ENCODE measurements at places on chromosomes 4 and X.
A peak's percentile ranks its signal among the peaks of the same experiment; 100 is the strongest.

- DNase-seq = no peak
These were observed 128.4 kb upstream of the TBL1X start for GRCh38 chrX:9336456-9336855.

- no peak for DNase-seq
These were observed 105.9 kb upstream of the ADRA2C start for GRCh38 chr4:3660086-3660927.

DNA sequence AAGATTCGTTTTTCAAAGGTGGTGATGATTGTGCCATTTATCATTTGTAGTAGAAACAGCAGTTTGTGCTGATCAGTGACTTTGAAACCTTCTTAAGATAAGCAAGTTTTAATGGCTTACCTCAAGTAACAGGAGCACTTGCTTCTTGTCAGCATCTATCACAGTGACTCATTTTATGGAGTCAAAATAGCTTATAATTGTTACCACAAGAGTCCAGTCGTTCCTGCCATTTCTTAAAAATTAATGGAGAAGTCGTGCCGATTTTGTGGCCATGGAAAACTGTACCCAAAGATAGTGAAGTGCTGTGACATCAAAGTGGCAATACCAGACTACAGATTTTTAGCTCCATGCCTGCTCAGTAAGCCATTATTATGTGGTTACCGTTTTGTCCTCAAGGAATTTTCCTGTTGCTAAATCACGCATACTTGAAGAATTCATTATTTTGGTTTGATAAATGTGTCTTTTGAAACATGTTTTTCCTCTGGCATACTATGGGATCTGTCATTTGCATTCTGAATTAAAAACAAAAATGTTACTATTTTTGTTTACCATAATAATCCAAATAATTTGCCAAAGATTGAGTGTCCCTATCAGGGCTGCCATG, 129.9 kb downstream of the CBR4 start:
- no peak for DNase-seq

DNA sequence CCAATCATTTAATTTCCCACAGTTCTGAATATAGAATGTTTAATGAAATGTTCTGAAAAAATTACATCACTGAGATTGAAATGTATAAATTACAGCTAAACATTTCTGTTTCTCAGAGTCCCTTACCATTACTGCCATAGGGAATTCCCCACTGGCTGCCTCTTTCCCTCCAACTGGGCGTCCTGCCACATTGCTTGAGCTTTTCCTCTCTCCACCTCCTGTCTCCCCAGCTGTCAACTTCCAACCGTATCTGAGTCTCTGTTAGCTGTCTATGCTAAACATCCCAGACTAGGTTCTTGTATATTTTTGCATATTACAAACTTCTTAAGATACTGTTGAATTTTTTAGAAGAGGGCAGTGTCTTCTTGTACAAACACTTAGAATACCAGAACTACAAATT, 407.3 kb upstream of the SLIT2 start:
- DNase-seq = no peak

DNA sequence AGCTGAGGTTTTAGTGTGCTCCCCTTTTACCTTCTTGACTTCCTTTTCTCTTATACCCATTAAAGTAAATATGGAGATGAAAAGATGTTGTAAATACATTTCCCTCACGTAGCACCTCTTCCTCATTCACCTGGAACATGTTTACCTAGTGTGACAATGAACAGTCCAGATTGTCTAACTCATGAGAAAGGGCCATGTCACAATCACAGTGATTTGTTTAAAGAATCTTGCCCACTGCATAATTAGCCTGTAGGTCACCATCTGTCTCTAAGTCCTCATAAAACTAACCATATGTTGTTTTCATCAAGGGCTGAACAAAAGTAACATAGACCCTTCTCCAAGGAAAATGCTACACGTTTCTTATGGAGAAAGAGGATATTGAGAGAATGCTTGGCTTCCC, 85.7 kb downstream of the TSPAN5 start:
- no peak for DNase-seq

GRCh38 chrX:13778916-13779315, 38.0 kb downstream of the GPM6B start:
- peak; percentile 5 for DNase-seq

- DNase-seq = no peak
These were observed 152.7 kb downstream of the FSTL5 start for GRCh38 chr4:162011089-162011488.

- no peak for DNase-seq
These were observed 22.6 kb downstream of the FGFRL1 start for GRCh38 chr4:1033840-1034551.

- no peak for DNase-seq
These were observed 247.4 kb upstream of the GIMD1 start for GRCh38 chr4:106615961-106616360.

DNA sequence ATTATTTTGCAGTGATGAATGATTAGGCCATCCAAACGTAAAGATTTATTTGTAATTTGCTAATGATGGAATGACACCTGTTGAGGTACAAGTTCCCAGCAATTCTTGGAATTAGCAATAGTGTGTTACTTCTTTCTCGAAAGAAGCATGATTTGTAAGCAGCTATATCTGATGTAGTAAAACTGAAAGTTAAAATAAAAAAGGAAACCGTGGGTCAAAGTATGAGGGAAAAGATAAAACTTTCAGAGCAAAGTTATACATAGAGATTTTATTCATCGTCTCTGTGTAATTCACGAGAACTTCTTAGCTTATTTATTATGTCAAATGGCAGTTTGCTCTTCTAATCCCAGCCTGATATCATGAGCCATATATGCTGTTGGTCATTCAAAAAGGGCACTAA, 59.0 kb downstream of the NFKB1 start:
- no peak for DNase-seq

- DNase-seq = peak; percentile 59
These were observed at the start of gene SORCS2 for GRCh38 chr4:7192252-7193029. Gene SORCS2, plus strand, starts transcription at chr4:7192538.

DNA sequence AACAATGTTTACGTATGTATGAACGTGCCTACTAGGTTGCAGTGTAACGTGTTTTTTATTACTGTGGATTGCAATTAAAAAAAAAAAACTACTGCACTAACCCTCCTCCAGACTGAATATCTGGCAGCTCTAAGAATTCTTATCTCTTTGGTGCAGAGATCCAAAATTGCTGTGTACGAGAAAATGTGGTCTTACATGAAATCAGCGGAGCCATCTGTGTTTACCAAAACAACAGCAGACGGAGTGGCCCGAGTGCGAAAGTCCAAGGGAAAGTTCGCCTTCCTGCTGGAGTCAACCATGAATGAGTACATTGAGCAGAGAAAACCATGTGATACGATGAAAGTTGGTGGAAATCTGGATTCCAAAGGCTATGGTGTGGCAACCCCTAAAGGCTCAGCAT, 268.1 kb downstream of the THOC2 start:
- no peak for DNase-seq

GRCh38 chr4:26179316-26179760, 141.5 kb upstream of the RBPJ start:
- DNase-seq = peak; percentile 28

DNA sequence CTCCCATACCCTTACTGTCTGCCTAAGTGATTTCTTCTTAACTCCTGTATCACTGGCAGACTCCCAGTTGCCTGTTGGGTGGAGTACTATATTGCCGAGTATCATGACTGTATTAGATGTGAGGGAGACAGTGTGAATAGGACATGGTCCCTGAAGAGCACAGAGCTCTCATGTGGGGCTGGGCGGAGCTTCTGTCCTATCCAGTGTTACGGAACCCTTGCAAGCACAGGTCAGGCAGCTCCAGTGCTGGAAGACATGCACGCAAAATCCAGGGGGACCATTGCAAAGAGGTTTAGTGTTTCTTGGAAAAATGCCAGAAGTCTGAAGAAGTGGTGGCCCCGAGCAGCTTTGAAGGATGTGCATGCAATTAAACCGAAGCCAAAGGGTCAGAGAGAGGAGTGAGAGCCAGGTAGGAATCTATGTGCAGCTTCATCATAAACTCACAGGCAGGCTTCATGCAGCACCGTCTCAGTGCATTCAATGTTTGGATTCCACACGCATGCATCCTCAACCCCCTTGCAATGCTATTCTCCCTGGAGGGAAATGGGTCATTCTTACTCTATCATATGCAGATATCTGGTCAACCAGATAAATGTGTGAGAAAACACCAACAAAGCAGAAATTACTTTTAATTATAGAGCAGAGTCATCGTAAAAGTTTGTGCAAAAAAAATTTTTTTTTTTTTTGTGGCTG, 49.7 kb upstream of the DHRSX start:
- no peak for DNase-seq

DNA sequence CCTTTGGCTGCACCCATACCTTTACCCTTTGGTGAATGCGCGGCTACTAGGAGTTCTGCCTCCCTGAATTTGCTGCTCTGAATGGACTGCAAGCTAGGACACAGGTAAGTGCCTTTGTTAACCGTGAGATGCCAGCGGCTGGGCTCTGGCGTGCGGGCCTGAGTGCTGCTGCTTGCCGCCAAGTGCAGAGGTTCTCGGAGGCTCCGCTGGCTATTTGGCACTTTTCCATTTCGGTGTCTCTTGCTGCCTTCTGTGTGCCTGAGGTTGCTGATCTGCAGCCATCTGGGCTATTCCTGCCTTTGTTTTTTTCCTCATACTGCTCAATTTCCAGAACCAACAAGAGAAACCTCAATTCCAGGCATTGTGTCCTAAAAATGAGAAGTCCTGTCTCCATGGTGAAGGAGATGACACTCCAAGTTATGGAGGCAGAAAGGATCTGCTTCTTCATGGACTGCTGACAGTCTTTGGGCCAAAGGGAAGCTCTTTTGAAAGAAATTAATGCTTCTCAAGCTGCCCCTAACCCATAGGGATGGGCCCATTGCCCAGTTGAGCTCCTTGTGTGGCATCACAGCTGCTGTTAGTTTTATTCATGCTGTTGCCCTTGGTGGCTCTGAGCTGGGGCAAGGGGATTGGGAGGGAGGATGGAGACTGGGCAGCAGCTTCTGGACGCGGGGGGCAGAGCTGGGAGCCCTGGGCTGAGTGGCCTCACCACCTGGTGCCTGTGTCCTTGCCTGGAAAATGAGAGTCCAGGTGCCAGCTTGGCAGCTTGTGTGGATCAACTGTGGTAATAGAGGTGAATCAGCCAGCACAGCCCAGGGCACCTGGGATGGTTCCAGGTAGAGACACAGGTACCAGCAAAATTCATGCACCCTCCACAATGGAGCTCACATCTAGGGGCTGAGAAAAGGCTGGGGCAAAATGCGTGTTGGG, 3.8 kb upstream of the TBC1D14 start:
- DNase-seq = no peak

GRCh38 chr4:79049840-79050540, 110.8 kb upstream of the PAQR3 start:
- DNase-seq = no peak

DNA sequence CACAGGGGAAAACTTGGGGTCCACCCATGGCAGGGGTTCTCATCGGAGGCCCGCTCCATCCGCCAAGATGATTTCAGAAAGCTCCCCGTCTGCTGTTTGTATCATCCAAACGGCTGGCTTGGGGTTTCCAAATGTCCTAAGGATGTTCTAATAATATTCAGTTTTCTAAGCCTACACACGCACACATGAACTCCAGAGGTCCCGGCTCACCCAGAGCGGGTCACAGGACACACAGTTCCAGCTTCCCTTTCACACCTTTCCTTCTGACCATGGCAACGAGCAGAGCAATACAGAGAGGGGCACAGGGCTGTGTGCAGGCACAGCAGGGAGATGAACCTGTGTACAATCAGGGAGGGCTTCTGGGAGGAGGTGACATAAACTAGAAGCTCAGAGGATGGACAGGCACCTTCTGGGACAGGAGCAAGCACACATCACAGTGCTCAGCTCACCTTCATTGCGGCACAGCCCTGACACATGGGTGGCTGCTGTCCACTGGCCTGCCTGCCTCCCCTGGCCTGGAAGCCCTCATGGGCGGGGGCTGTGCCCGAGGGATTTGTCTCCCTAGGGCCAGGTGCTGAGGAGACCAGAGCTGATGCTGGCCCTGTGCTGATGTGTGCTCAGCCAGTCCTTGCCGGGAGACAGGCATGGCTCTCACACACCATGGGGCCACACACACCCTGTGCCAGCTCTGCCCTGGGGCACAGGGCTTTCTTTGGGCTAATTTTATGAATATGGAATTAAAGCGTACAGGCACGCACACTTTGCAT, 44.8 kb downstream of the ABLIM2 start:
- DNase-seq = no peak

DNA sequence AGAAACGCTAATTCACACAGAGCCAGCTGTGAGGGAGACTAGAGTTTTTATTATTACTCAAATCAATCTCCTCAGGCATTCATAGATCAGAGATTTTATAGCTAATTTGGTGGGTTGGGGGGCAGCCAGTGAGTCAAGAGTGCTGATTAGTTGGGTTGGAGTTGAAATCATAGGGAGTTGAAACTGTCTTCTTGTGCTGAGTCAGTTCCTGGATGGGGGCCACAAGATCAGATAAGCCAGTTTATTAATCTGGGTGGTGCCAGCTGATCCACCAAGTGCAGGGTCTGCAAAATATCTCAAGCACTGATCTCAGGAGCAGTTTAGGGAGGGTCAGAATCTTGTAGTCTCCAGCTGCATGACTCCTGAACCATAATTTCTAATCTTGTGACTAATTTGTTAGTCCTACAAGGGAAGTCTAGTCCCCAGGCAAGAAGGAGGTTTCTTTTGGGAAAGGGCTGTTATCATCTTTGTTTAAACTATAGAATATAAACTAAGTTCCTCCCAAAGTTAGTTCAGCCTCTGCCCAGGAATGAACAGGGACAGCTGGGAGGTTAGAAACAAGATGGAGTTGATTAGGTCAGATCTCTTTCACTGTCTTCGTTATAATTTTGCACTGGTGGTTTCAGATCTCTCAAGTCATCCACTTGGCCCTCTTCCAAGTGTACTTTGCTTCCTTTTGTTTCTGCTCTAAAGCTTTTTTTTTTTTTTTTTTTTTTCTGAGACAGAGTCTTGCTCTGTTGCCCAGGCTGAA, 5.4 kb upstream of the NAA11 start:
- no peak for DNase-seq

DNA sequence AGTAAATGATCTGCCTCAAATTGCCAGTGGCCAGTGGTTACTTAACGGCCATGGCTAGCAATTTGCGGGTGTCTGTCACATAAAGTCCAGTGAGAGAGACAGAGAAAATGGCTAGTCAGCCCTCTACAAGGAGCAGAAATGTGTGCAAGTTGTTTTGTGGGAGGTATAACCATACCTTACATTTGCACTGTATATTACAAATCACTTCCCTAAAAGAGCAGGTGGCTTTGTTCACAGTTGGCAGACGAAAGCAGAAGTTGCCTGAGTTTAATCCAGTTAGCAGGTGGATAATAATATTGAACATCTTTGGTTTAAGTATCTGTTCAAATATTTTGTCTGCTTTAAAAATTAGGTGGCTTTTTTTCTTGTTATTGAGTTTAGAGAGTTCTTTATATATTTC, 15.6 kb downstream of the SRPX start:
- DNase-seq = no peak

GRCh38 chrX:109940411-109940810, 62.5 kb upstream of the TMEM164 start:
- DNase-seq = no peak

DNA sequence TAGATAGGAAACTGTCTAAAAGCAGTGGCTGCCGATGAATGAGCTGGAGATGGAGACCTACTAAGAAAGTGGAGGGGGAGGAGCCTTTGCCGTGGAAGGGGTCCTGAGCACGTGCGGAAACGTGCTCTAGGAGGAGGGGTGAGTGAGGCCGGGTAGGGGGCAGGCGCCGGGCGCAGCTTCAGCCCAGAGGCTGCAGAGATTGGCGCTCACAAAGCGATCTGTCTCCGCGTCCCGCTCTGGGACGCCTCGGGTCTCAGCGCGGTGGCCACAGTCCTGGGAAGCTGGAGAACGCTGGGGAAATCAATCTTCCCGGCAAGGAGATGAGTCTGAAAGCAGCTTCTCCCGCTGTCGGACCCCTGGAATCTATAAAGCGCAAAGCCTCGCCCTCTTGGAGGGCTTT, 444 bp upstream of the ARHGAP6 start:
- DNase-seq = no peak

GRCh38 chr4:153266988-153267387, 62.7 kb downstream of the TRIM2 start:
- no peak for DNase-seq
